CD4-positive, alpha-beta T cell treated with Interleukin-4 for 1 hour (primary cell): ENCODE measurements at places on chromosomes 5 and 9.

DNA sequence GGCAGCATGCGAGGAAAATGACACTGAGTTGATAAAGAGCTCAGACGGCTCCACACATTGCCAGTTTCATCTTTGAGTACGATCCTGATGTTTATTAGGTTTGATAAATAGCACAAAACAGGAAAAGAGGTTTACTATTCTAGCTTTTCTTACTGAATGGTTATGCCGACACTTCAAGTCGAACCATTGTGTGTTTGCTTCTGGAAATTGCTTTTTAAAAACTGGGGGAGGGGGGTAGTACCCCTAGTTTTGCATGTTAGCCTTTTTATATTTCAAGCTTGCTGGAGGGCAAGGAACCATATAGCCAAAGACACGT, 5.2 kb downstream of the PTCH1 start:
- DNase-seq = no peak

GRCh38 chr5:151569132-151570046, 21.7 kb downstream of the FAT2 start:
- DNase-seq = no peak

DNA sequence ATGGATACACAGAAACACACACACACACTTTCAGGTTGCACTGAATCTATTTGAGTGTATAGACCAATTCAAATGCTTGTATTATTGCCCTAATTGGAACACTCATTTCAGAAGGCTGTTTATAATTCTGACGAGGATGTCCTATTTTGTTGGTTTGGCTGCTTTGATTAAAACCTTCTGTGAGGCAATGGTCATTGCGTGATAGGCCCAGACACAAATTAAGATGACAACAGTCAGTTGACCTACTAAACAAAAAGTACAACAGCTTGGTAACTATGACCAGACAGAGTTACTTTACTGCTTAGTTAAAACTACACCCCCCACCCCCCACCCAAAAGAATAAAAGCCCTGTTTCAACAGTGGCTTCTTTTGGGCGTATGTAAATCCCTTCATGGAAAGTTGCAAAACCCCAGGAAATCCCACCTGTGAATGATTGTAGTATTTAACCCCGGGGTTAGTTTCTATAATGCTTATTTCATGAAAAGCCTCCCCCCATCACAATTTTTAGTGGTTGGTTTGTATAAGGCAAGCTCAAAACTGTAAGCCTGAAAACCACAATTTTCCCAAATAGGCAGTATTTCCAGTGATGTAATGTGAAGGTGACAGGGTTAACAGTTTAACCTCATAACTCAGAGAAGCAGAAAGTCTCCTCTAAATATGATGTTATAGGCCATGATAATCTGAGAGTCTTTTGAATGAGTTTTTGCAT, 340.8 kb downstream of the FGF10 start:
- DNase-seq = no peak

- no peak for DNase-seq
Observed at GRCh38 chr9:12699529-12699928, 6.3 kb downstream of the TYRP1 start.

DNA sequence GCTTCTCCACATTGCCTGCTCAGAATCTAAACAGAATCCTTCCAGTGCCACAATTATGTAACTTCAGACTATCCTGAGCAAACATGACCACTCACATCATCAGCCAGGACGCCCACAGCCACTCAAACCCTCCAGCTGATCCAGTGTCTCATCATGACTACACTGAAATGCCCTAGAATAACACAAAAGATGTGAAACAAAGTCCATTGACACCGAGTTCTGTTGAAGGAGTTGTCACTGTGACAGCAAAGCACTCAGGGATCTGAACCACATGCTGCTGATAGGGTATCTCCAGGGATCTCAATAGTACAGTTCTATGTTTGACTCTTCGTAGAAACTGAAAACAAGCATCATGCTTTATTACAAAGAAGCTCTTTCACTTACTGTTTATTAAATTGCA, 150.2 kb downstream of the GABBR2 start:
- DNase-seq = no peak

DNA sequence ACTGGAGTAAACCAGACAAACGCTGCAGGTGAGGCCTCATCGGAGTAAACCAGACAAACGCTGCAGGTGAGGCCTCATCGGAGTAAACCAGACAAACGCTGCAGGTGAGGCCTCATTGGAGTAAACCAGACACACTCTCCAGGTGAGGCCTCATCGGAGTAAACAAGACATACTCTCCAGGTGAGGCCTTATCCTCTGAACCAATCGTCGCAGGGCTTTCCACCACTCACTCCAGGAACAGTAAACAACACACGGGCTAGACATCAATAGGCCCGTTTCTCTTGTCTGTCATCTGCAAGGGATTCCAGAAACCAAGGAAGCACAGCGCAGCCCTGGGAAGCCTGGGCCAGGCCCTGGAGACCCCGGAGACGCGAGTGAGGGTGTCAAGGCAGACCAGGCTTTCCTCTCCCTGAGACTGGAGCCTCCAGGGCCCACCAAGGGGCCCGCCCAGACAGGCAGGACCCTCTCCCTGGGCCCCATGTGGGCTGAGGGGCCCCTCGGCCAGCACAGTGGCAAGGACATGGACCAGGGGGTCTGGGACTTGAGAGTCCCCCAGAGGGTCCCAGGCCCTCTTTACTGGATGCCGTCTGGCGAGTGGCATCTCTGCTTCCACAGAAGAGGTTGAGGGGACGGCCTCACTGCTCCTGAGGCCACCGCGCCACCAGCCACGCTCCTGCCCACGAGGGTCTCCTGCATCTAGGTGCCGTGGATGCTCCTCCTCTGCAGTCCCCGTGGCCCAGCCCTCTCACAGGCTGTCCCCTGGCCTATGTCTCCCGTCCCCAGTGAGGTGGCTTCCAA, 26.4 kb upstream of the NSMF start:
- no peak for DNase-seq
